ENCODE measurements at places on chromosomes 16 and 17.

DNA sequence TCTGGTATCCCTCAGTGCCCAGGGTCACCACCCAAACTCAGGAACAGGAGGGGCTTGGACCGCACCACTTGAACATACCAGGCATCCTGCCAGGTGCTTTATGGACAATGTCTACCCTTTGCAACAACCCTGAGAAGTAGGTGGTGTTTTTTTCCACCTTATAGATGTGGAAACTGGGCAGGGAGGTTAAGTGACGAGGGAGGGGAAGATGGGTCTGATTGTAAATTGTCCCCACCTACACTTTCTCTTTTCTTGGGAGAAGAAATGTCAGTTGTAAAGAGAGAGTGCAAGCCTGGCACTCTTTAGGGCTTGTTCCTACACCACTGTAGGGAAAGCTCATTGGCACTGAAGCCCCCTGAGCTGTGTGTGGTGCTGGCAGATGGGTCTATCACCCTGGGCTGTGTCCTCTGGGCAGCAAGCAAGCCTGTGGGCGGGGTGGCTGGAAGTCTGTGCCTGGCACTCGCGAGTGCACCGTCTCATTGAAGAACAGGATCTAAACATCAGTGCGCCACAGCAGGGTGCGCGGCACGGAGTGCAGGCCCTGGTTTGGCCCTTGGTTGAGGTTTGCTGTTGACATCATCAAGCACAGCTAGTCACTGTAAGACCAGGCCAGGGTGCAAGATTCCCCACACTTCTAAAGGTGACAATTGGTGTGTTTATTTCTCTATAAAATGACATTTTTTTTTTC, 15.1 kb downstream of the NOD2 start:
- DNase-seq: no peak

DNA sequence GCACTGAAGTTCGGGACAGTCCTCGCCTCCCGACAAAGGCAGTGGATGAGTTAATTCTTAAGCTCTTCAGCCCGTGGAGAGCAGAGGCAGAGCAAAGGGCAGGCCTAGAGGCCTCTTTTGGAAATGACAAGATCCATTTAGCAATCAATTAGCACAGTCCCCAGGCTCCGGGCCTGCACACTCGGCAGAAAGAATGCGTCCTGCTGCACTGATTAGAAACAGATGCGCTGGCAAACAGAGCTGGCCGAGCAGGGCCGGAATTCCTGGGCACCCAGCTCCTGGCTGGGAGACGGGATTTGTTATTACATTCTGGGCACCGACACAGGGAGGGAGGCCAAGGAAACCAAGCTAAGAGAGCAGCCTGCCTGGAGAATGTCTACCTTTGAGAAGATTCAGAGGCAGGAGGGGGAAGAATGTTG, 162.9 kb downstream of the COPRS start:
- no peak for DNase-seq

DNA sequence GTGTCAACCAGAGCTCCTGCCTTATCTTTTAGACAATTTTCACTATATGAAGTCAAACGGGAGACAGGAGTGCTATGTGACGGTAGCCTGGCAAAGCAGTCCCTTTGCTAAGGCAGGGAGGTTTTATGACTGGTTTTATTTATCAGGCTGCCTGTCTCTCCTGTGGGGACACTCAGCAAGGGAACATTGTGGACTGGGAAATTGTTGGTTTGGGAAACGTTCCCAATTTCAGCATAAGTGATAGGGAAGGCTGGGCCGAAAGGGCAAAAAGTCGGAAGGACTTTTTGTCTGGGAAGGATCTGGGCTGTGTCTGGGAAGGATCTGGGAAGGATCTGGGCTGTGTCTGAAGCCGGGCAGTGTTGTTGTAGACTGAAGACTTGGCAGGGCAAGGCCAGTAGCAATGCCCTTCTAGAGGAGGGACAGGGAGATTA, 211.2 kb downstream of the PARN start:
- no peak for DNase-seq

DNA sequence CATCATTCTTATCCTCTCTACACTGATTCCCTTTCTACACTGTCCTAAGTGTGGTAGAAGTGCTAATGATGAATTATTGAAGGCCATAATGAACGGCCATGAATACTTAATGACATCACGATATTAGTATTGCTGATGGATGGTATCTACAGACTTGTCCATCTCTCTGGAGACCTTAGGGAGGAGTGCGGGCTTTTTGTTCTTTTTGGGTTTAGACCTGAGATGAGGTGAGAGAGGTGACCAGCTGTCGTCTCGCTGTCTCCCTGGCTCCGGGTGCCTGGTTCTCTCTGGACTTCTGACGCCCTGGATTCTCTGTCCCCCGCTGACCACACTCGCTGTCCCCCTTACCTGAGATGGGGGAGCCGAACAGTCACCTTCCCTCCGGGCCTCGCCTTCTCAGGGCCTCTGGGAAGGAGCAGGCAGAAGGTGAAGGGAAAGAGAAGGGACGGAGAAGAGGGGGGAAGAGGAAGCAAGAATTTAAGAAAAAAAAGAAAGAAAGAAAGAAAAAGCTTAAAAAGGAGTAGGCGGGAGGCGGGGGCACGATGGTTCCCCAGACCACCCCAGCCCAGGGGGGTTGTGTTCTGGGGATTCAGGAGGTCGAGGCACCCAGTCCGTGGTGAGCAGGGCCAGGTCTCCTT, 17.1 kb downstream of the SGCA start:
- no peak for DNase-seq

DNA sequence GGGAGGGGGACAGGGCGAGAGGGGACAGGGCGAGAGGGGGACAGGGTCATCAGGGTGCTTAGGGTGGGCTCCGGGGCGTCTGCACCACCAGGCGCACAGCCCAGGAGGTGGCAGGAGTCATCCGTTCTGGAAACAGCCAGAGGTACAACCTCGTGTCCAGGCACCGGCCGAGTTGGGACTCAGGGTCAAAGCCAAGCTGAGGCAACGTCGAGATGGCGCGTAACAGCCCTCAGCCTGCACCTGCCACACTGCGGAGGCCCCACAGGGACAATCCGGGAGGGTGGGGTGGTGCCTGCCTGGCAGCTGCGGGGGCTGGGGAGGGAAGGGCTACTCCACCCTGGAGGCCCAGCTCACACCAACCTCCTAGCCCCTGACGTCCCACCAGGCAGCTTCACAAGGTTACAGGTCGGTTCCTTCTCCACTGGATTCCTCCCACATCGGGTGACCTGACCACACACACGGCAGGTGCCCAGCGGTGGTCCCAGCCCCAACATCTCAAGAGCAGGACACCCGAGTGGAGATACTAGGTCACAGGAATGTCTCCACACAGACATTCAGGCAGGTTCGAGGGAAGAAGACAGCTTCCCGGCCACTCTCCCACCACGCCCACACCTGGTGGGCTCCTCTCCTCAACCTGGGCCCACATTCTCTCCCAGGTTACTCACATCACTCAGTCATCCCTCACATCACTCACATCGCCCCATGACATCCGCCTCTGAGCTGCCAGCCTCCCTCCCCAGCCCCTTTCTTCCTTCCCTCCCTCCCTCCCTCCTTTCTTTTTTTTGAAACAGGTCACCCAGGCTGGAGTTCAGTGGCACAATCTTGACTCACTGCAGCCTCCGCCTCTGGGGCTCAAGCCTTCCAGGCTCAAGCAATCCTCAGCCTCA, 47.3 kb downstream of the RPH3AL start:
- DNase-seq: no peak

DNA sequence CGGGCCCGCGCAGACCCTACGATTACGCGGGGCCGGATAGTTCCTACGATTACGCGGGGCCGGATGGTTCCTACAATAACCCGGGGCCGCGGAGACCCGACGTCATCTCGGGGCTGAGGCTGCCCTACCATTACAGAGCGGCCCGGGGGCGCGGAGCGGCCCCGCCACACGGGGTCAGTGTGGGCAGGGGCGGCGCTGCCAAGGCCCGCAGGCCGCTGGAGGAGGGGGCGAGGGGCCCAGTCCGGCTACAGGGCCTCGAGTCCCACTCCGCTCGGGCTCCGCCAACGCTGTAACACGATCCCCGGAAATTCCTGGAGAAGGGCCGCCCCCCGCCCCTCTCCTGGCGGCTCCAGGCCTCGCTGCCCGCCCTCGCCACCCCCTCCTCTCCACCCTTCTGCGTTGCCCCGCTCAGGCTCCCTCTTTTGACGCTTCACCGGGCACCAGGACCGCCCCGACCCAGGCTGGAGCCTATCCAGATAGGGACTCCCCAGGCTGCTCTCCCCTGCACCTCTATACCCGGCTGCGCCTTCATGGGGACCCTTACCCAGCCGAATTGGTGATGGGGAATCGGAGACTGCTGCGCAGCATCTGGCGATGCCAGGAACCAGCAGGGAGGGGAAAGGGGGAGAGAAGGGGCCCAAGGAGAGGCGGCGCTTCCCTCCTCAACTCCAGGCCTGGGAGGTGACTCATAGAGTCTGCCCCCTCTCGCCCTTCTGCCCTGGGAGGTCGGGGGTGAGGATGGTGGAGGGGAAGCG, at the start of gene RAB34:
Gene RAB34, minus strand, starts transcription at position 291 of the 755 bp plus-strand sequence. CDS start 602 bp downstream, outside the sequence.
- peak; percentile 84 for DNase-seq

DNA sequence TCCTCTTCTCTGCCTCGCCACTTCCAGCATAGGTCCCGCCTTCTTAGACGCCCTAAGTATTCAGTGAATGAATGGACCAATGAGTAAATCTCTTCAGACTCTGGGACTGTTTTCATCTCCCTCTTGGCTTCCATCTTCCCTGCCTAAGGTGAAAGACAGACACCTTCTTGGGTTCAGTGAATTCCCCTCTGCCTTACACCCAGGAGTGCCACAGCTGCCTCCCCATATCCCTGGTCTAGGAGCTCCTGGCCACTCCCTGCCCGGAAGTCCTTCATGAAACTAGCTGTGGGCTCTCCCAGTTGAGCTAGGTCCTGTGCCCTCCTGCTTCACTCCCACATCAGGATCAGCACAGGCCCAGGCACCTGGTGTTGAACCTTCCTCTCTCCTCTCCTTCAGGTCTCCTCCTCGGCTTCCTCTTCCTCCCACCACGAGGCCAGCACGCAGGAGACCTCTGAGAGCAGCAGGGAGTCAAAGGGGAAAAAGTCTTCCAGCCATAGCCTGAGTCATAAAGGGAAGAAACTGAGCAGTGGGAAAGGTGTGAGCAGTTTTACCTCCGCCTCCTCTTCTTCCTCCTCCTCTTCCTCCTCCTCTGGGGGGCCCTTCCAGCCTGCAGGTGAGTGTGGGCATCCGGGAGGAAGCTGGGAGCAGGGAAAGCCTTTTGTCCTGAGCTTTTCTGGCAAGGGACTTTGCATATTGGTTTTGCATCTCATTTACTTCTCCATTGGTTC, 10.3 kb downstream of the MLLT6 start:
- DNase-seq: no peak

DNA sequence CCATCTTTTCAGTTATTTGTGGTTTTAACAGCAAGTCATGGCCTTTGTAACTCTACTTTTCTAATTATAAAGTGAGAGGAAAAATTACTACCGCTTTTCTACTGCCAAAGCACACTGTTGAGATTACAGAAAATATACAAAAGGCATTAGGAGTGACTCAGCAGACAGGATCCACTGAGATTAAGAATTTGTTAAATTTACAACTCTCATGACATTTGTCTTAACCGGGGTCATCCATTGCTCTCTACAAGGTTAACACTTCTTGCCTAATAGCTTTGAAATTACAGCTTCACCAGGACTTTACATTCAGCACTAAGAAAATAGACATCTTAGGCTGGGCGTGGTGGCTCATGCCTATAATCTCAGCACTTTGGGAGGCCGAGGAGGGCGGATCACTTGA, 93.4 kb downstream of the SSH2 start:
- no peak for DNase-seq

- no peak for DNase-seq
These were observed 68.2 kb downstream of the CDK12 start for GRCh38 chr17:39529455-39529854.

- no peak for DNase-seq
These were observed 2.3 kb upstream of the CD79B start for GRCh38 chr17:63934183-63935112.

GRCh38 chr17:75645501-75645888, 12.3 kb downstream of the SMIM5 start:
- DNase-seq: peak; percentile 95

GRCh38 chr17:65487990-65488389, 73.5 kb downstream of the AXIN2 start:
- no peak for DNase-seq

GRCh38 chr17:21082001-21082436, 39.2 kb upstream of the USP22 start:
- DNase-seq: no peak

GRCh38 chr16:69918241-69918640, 32.9 kb upstream of the CLEC18A start:
- DNase-seq: no peak

GRCh38 chr17:72294487-72294893, 173.7 kb downstream of the SOX9 start:
- no peak for DNase-seq
